Tongue (tissue), 3 donors: ENCODE measurements at places on chromosomes 12 and 14.

DNA sequence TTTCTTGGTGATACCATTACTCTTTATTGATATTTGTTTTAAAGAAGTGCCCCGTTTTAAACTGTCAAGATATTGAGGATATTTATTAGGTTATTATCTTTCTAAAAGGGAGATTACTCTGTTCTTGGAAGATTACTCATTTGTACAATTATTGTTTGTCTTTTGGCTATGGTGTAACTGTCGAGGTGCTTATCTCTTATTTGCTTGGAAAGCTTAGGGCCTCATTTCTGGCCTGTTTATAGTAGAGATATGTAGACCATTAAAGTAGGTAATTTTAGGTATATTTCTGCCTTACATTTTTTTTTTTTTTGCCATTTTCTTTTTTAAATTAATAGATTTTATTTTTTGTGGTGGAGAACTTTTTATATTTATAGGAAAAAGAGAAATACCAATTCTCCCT, 74.2 kb downstream of the KTN1 start:
- DNase-seq: no peak

DNA sequence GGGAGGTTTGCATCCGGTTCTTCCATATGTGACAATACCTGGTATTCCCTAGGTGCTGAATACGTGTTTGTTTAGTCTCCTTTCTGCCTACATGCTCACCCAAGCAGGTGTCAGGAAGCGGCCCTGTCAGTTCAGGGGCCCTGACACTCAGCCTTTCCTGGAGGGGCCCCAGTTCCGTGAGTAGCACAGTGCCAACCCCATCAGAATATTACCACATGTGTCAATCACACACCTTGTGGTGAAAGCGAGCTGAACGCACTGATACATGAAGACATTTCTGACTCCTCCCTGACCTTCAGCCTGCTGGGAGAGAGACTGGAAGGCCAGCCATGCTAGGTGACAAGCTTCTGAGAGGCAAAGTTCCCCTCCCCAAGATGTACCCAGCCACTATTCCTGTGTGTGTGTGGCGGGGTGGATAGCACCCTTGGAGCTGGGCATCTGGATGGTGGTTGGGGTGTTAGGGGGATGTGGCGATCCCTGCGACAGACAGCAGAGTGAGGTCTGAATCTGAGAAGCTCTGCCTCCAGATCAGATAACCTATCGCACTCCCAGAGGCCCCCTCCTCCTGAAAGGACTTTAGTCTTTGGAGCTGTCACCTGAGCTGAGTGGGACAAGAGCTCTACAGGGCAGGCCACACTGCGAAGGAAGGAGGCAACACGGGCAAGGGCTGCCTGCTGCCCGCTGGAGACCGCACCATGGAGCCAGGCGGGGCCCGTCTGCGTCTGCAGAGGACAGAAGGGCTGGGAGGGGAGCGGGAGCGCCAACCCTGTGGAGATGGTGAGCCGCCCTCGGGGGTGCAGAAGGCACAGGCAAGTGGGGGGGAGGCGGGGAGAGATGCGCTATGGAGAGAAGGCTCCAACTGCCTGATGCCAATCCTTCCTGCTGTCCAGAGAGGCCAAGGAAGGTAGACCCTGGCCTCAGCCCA, at the start of gene SOAT2:
SOAT2 (plus strand) TSS at position 604 of the 925 bp plus-strand sequence; CDS start at position 696, 92 bp downstream.
- no peak for DNase-seq

DNA sequence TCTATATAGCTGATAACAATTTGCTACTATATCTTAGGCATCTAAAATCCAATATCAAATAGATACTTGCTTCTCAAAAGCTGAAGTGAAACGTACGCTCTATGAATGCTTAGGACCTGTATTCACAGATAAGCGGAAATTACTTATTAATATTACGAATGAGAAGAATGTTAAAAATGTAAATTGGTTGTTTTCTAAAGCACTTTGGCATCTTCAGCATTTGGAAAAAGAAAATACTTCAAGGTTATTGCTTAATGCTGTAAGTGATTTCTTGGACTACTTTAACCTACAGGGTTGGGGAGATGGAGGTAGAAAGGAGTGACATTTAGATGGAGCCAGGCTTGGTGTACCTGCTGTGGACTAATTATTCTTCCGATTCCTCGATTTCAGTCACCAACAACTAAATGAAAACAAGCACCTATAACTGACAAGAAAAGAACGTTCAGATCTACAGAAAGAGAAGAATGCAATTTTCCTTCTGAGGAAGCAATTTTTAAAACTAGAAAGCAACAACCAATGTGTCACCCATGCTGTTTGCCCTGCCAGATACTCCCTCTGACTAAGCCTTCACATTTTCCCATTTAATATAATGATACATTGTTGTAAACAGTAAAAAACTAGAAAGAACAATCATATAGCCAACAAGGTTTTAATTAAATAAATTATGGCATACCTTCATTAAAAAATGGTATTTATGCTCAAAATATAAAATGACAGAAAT, 49.3 kb downstream of the SLC25A21 start:
- no peak for DNase-seq

DNA sequence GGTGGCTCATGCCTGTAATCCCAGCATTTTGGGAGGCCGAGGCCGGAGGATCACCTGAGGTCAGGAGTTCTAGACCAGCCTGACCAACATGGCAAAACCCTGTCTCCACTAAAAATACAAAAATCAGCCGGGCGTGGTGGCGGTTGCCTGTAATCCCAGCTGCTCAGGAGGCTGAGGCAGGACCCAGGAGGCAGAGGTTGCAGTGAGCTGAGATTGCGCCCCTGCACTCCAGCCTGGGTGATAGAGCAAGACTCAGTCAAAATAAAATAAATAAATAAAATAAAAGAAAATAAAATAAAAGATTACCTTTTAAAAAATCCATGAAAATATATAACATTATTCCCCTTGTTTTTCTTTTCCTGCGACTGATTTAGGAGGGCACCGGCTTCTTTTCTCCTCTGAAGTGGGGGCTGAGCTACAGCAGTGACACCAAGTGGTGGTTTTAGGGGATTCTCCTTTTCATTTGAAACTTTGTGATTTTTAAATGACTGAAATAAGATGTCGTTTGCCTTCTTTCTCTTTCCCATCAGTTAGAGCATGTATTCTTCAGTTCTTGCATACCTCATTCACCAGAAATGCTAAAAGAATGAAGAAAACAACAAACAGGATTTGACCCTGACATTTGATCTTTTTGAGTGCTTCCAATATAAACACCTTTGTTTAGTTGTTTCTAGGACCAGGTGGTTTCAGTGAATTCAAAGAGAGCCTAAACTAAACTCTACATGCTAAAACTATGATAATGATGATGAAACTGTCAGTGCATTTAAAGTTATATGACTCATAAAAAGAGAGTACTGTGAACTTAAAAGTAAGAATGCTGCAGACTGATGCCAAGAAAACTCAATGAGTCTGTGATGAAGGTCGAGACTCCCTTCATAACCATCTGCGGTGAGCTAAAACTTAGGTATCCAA, 22.6 kb upstream of the PKP2 start:
- peak; percentile 66 for DNase-seq

DNA sequence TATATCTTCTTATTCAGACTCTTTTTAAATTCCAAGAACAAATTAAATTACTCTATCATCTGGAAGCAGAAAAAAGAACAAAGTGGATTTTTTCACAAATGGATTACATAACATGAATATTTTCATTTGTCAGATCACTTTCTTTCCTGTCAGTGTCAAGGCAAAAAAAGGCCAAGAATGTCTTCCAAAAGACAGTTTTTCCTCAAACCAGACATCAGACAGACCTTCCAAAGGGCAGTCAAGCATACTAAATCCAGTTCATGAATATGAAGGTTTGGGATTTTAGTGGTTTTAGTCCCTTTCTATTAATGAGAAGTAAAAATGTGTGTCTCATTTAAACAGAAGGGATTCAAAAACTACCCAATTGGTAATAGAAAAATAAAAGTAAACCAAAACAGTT, 336.0 kb downstream of the CEP128 start:
- no peak for DNase-seq

- no peak for DNase-seq
These were observed 14.8 kb upstream of the EDDM3A start for GRCh38 chr14:20730891-20731290.

- no peak for DNase-seq
These were observed 31.7 kb downstream of the ETV6 start for GRCh38 chr12:11681207-11681606.

DNA sequence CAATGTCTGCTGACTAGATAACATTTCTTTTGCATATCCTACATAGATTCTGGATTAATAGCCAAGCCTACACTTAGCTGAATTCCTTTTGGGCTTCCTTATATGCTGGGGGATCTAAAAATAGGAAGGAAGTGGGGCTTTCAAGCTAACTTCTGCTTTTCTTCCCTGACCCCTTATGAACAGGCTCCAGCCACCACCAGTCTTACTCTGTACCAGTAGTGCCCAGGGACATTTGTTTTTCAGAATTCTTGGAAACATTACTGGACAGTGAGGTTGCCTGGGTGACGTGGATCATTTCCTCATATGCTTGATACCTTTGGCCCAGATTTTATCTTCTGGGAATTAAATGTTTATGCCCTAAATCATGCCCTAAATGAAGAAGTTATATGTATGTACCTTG, 55.9 kb upstream of the SRRM4 start:
- DNase-seq: no peak

DNA sequence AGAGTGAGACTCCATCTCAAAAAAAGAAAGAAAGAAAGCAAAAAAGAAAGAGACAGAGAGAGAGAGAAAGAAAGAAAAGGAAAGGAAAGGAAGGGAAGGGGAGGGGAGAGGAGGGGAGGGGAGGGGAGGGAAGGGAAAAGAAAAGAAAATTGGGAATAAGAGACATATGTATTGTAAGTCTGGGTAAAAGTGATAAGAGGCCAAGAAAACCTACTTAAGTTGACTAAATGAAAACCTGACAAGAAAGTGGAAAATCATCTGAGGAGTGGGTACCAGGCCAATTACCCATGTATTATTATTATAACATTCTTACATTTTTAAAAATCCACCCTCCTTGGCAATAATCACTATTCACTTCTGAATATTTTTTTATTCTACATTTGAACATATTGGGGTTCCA, 46.0 kb downstream of the JKAMP start:
- no peak for DNase-seq

DNA sequence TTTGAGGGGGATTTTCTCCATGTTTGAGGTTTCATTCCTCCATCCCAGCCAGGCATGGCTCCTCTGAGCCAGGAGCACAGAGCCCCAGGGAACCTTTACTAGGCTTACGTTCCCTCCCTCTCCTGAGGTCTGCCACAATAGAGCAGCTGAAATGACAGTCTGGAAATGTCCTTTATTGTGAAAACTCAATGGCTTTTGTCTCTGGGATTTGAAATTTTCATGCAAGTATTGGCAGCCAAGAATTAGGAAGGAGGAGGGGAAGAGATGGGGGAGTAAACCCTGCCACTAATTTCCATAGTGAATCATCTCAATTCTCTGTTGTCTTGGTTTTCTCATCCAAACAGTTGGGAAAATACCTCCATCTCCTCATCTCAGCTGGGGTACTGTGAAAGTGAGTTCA, 2.6 kb upstream of the PLEKHG3 start:
- DNase-seq: no peak

DNA sequence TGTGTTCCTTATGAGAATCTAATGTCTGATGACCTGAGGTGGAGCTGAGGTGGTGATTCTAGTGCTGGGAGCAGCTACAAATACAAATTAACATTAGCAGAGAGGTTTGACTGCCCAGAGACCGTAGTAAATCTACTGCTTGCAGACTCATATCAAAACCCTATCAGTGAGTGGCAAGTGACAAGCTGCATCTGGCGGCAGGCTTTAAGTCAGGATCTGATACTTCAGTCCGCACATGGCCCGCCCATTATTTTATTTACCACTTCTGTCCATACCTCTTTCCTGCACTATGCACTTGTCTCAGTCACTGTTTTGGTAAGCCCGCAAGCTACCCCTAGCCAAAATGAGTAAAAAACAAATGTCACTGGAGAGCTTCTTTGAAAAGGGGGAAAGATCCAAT, 11.4 kb downstream of the CEP128 start:
- no peak for DNase-seq

DNA sequence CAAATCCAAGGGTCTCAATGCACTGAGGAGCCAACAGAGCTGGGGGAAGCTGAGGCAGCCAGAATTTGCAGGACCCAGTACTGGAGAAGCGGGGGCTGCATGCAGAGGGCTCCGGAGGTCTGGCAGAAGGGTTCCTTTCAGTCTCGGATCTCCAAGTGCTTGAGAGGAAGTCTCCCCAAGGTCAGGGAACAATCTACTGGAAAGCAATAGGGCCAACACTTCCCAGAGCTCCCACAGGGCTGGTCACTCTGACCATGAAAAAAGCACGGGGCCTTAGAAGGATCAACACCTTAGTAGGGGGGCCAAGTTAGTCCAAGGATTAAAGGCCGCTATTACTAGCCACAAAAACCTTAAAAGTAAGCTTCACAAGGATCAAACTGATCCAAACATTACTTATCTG, 31.7 kb downstream of the SPPL3 start:
- no peak for DNase-seq
